ENCODE measurements at places on chromosomes 5 and 9.

DNA sequence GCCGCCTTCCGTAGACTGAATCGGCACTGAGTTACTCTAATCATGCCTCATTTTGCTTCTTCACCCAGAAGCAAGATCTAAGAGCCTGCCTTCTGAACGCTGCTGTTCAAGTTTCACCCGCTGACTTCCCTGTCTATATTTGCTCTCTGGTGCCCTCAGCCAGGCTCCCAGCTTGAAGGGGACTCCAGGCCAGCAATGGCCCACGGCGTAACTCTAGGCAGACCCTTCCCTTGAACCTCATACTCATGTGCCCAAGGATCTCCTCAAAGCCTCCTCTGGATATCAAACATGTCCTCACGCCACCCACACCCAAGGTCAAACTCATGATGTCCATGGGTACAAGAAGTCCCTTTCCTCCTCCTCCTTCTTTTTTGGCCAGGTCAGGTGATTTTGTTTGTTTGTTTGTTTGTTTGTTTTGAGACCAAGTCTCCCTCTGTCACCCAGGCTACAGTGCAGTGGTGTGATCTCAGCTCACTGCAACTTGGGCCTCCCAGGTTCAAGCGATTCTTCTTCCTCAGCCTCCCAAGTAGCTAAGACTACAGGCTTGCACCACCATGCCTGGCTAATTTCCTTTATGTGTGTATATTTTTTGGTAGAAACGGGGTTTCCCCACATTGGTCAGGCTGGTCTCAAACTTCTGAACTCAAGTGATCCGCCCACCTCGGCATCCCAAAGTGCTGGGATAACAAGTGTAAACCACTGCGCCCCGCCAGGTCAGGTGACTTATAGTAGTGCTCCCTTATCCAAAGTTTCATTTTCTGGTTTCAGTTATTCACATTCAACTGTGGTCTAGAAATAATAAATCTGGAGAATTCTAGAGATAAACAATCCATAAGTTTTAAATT, 239.0 kb downstream of the SYK start:
- DNase-seq, result no peak

DNA sequence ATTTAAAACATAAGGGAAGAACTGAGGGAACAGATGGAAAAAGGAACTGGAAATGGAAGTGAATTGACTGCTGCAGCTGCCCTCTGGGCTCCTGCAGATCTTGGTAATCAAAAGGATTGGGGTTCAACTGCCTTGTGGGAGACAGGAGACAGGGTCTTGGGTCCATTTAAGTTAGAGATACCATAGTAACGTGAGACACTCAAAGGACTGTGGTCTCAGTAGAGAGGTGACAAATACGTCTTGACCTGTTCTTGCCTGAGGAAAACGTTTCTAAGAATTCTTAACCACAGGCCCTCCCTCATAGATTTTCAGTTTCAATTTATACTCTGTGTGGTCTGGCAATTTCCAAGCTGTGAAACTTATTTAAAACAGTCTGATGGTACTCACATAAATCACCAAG, 100.8 kb upstream of the DHFR start:
- DNase-seq, result no peak

DNA sequence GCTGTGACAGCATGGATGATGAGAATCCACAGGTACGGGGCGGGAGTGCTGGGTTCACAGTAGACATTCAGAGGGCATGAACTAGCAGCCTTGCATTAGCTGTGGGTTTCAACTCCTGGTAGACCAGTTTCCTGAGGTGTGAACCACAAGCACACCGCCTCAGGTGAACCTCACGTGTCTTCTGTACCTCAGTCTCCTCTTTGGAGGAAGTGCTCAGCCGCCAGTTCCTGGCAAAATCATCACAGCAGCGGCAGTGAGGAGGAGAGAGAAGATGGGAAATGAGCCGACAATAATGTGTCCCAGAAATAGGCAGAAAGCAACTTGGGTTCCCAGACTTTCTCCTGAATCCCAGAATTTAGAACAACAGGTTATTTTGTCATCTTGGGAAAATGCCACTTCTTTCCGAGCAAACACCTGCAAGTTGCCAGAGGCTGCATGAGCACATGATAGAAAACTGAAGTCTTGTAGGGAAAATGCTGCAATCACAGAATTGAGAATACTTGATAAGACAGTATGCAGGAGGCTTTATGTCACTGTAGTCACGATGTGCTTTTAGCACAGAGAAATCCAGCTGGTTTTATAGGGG, 258.5 kb downstream of the AOPEP start:
- no peak for DNase-seq

GRCh38 chr9:138007918-138008841, 130.6 kb downstream of the CACNA1B start:
- no peak for DNase-seq

DNA sequence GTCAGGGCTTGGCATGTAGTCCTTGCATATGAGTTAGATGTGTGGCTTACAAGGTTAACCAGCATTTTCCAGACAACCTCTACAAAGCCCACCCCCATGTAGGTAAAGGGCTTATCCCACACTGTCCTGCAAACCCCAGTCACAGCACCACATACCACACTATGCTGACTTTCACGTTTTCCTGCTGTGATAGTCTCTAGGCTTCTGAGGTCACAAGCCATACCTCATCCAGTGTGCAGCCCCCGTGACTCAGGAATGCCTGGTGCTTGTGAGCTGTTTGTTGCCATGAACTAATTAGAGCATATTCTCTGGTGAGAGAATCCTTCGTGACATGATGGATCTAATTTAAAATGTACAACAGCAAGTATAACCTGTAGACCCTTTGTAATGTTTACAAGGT, 50.8 kb downstream of the ERAP1 start:
- DNase-seq, result no peak

- DNase-seq, result no peak
Measured at GRCh38 chr5:98454904-98455303, 318.6 kb upstream of the RGMB start.

- no peak for DNase-seq
Measured at GRCh38 chr5:10853154-10853553, 92.1 kb upstream of the DAP start.

DNA sequence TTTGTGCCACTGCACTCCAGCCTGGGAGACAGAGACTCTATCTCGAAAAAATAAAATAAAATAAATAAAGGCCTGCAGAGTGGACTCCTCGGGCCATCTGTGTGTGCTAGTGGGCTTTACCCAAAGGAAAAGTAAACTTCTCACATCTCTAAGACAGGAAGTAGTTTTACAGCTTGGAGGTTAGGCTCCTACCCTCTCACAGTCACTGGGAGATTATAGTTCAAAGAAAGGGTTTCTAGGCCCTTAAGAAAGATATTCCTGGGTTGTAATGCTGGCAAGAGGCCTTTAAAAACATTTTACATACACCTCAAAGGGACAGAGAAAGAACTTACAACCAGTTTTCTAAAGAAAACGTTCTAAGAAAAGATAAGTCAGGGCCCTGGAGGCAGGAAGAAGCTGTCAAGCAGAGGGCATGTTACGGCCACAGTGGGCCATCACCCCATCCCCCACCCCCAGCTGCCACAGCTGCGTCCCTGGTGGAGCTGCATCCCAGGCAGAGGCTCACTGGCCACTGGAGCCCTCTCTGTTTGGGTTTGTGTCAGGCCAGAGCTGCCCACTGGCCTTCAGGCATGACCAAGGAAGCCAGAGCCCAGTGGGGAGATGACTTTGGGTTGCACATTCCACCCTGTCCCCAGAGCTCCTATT, 78.1 kb upstream of the CDK20 start:
- DNase-seq, result no peak

DNA sequence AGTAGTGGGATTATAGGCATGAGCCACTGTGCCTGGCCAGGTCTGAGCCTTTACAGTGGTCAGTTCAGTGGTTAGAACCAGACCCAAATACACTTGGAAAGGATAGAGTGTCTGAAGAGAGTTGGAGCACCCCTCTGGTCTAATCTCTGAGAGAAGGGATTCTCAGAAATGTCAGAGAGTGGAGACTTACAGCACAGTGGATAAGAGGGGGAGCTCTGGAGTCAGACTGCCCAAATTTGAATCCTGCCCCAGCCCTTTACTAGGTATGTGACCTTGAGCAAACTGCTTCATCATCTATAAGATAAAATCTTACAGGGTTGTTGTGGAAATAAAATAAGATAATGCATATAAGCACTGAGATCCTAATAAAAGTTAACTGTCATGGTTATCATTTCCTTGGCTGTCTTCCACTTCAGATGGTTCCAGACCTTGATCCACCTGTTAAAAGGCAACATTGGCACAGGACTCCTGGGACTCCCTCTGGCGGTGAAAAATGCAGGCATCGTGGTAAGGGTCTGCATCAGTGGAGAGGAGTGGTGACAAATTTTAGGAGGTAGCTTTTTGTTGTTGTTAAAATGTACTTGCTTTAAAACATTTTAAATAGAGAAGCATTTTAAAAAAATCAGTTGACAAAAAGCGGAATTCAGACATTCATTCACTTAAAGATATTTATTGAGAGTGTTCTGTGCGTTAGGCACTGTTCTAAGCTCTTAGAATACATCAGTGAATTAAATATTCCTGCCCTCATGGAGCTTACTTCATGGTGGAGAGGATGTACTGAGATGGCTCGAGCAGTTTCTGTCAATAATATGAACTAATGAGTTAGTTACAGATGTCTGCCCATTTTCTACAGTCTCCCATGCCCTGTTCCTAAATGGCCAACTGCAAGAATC, 16.0 kb downstream of the SLC36A1 start:
- no peak for DNase-seq

- no peak for DNase-seq
Measured at GRCh38 chr5:113404269-113404668, 30.5 kb downstream of the TSSK1B start.

DNA sequence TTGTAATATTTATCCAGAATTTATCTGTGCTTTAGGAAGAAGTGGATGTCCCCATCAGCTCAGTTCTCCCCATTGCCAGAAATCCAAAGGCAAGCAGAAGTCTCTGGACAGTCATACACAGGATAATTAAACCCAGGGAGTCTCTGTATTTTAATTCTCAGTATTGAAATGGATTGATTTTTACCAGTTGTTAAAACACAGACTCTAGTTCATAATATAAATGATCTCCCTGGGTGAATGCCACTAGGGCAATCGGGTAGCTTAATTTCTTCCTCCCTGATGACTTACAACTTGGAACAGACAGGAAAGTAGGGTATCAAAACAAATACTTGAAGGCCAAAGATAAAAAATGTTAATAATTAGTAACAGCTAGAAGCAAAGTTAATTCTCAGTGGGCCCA, 66.5 kb upstream of the DAP start:
- DNase-seq, result no peak

DNA sequence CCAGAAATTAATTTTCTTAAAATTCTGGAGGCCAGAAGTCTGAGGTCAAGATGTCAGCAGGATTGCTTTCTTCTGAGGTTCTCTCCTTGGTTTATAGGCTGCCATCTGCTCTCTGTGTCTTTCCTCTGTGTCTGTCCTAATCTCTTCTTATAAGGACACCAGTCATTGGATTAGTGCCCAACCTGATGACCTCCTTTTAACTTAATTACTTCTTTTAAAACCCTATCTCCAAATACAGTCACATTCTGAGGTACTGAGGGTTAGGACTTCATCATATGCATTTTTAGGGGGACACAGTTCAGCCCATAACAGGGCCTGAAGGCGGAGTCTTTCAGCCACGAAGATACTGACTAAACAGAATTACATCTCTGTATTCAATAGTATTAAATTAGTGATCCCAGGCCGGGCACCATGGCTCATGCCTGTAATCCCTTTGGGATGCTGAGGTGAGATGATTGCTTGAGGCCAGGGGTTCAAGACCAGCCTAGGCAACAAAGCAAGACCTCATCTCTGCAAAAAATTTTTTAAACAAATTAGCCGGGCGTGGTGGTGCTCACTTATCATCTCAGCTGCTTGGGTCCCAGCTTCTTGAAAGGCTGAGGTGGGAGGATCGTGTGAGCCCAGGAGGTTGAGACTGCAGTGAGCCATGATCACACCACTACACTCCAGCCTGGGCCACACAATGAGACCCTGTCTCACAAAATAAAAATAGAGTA, 5.9 kb upstream of the RPS6 start:
- DNase-seq, result no peak

DNA sequence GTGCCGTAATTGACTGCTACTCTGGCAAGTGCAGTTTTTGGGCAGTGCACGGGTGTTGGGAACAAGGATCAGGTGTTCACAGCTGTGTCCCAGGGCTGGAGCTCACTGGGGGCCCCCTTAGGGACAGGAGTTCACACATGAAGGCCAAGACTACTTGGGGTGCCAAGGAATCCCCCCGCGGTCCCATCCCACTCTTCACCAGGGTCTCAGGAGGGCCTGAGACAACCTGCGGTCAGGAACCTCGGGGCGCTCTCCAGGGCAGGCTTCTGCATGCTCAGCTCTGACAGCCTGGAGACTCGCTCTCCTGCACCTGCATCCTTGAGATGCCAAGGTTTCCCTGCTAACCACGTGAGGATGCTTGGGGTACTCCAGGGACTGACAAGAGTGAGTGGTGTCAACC, 2.3 kb upstream of the MAN1B1 start:
- DNase-seq, result no peak

DNA sequence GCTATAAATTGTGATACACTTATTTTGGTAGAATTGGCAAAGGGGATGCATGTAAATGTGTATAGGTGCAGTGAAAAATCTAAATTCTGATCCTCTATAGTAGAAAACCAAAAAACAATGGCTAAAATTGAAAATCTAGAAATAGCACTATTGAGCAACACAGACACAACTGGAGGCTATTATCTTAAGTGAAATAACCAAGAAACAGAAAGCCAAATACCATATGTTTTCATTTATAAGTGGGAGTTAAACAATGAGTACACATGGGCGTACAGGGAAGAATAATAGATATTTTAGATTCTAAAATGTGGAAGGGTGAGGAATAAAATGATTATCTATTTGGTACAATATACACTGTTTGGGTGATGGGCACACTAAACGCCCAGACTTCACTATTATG, 183.2 kb upstream of the TUSC1 start:
- DNase-seq, result no peak

- no peak for DNase-seq
Measured at GRCh38 chr5:91092859-91093783, 290.0 kb downstream of the ARRDC3 start.

DNA sequence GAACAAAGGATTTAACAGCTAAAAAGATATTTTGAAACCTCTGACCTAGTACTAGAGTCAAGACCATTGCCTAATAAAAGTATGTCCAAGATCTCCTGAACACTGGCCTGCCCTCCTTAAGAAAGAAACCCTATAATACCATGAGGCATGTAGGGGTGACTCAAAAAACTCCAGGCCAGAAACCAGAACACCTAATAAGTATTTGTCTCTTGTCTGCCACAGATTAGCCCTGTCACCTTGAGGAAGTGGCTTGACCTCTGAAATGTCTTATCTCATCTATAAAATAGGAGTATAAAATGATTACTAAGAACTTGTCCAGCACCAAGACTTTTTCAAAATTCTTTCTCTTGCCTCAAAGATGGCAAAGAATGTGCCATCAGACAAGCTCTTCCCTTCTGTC, 125.5 kb upstream of the RASGRF2 start:
- no peak for DNase-seq

GRCh38 chr9:111897601-111898137, 1.1 kb downstream of the UGCG start:
- no peak for DNase-seq

GRCh38 chr5:133763744-133764143, 151.4 kb upstream of the FSTL4 start:
- no peak for DNase-seq

- no peak for DNase-seq
Measured at GRCh38 chr9:107496976-107497375, 7.4 kb upstream of the KLF4 start.
